ENCODE measurements at places on chromosomes 4 and X. TPM values are rescaled to one million over a fixed set of nuclear protein-coding genes. Genes with fewer than 3 reads are reported as not detected.

Gene STATH
- not detected for total RNA-seq

Gene FANCB
- total RNA-seq, result 3.2 TPM

Gene MAGEB17
- not detected for total RNA-seq

Gene ZMAT1
- 0.76 TPM for total RNA-seq

Gene MAB21L2
- 0.60 TPM for total RNA-seq

All from dermis lymphatic vessel endothelial cell (primary cell).